ENCODE measurements at places on chromosomes 3 and 15. TPM values are rescaled to one million over a fixed set of nuclear protein-coding genes. Genes with fewer than 3 reads are reported as not detected.

GRCh38 chr3:146342989-146343388 is 92.1 kb upstream of the PLSCR4 start:
- no peak for DNase-seq

DNA sequence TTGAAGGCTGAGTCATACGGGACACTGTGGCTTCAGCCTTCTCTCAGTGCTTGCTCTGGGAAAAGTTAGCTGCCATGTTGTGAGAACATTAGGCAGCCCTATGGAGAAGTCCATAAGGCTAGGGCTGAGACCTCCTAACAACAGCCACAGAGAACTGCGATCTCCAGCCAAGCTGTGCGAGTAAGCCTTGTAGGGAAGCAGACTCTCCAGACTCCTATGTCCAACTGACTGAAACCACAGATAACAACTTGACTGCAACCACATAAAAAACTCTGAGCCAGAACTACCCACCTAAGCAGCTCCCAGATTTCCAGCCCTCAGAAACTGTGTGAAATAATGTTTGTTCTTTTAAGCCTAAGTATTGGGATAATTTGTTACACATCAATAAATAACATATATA is 40.7 kb downstream of the DENND6A start:
- DNase-seq: no peak

DNA sequence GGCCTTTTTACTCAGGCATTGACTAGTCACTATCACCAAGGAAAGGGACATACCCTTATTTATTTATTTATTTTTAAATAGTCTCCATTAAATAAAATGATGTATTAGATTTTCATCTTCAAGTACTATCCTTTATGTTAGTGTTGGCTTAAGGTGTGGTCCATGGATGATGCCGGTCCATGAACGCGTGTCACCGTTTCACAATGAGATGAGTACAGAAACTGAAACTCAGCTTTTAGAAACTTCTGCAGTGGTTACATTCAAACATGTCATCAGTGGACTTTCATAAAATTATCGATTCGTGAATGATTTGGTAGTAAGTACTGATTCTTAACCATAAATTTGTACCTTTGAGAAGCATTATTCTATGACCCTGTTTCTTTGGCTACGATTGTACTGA is 166.6 kb downstream of the SATB1 start:
- no peak for DNase-seq

GRCh38 chr3:191401775-191402357 is 59.1 kb upstream of the PYDC2 start:
- peak; percentile 38 for DNase-seq

GRCh38 chr3:52557011-52557960 is 20.9 kb downstream of the UQCC5 start:
- no peak for DNase-seq

DNA sequence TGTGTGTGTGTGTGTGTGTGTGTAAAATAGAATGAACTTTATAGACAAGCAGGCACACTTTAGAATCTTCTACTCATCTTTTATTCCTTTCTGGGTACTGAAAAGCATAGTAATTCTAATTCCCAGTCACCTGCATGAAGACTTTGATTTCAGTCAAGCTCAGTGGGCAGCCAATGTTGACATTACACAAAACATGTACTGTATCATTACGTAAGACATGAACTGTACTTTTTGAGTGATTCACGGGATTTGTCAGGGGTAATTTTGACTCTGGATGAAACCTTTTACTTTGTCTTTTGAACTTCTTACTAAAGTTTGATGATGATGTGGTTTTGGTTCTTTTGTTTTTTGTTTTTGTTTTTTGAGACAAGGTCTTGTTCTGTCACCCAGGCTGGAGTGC is 38.8 kb downstream of the PTPRG start:
- DNase-seq: no peak

GRCh38 chr3:122103821-122104514 is 48.8 kb downstream of the CD86 start:
- no peak for DNase-seq

DNA sequence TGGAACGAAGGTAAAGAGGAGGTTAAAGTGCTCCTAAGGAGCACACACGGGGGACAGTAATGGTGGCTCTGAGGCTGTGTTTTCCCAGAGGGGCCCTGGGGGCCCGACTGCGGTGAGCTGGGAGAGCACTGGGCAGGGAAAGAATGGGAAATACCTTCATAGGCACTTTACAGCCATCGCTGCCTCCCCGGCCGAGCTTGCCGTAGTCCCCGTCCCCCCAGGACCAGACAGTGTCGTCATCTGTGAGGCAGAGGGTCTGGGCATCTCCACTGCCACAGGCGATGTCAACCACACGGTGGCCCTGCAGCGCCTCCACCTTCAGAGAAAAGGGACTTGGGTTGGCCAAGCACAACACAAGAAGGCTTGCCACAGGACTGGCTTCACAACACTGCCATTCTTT is 32.8 kb upstream of the OCA2 start:
- DNase-seq: no peak

DNA sequence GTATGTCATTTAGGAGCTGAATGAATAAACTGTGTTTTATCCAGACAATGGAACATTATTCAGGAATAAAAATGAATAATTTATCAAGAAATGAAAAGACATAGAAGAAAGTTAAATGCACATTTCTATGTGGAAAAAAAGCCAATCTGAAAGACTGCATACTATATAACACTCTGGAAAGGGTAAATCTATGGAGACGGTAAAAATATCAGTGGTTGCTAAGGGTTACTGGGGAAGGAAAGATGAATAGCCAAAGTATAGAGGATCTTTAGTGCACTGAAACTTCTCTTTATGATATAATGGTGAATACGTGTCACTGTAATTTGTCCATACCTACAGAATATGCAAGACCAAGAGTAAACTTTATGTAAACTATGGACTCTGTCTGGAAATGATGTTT is 46.0 kb upstream of the PEX5L start:
- no peak for DNase-seq

DNA sequence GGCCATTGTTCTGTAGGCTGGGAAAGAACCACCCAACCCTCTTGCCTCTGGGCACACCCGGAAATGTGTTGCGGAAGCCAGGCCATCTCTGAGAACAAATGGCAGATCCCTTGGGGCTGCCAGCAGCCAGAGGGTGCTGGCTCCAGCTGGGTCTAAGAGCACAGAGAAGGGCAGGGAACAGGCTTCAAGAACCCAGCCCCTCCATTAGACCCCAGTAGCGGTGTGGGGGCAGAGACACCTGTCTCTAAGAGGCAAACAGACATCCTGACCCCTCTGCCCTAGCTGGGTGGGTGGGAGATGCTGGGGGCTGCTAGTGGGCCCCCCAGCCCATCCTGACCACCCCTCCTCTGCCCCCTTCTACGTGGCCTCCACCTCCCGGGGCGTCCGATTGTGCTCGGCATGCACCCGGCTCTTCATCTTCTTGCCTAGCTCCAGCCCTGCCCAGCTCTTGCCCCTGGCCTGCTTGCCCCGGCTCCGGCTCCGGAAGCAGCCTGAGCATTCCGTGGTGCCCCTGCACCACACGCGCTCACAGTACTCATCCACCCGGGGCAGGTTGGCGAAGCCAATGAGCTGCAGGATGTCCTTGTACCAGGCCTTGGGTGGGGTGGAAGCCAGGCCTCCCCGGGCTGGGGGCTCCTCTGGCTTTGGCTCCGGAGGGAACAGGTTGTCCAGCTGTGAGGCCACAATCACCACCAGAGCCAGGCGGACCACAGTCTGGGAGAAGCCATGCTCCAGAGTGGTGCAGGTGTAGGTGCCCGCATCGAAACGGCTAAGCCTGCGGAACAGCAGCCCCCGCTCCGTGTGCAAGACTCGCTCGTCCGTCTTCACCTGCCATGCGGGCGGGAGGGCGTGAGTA is 9.4 kb downstream of the SEMA3G start:
- DNase-seq: peak; percentile 65

DNA sequence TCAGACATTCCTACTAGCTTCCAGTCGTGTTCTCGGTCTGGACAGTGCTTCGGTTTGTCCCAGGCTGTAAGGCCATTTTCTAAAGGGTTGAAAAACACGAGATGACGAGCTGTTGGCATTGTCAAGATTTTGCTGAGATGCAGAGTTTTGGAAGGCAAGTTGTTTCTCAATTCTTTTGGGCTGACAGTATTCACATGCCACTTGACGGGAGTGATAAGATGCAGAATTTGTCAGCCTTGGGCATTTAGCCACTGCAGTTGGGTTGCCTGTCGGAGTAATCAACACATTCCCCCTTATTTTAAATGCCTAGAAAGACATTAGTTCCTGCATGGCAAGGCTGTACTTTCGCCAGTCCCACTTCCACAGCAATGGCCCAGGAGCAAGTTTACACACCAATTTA is 245.2 kb downstream of the NR1D2 start:
- DNase-seq: no peak

DNA sequence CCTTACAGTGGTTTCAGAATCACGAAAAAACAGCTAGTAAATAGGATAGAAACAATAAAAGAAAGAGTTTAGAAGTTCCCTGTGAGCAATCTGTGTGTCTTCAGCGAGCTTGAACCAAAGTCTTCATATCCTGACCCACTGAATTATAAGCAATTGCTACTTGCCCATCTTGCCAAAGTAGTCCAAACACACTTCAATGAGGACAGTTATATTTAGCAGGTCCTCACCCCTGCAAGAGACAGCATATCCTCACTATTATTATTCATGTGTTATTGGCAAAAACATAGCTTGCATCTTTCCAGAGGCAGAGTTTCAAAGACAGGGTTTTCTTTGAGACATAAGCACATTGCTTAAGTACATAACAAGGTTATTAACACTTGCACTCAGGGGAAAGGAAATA is 77.8 kb downstream of the FEZF2 start:
- DNase-seq: no peak

GRCh38 chr3:64082961-64083541 is 59.8 kb upstream of the PSMD6 start:
- DNase-seq: no peak

DNA sequence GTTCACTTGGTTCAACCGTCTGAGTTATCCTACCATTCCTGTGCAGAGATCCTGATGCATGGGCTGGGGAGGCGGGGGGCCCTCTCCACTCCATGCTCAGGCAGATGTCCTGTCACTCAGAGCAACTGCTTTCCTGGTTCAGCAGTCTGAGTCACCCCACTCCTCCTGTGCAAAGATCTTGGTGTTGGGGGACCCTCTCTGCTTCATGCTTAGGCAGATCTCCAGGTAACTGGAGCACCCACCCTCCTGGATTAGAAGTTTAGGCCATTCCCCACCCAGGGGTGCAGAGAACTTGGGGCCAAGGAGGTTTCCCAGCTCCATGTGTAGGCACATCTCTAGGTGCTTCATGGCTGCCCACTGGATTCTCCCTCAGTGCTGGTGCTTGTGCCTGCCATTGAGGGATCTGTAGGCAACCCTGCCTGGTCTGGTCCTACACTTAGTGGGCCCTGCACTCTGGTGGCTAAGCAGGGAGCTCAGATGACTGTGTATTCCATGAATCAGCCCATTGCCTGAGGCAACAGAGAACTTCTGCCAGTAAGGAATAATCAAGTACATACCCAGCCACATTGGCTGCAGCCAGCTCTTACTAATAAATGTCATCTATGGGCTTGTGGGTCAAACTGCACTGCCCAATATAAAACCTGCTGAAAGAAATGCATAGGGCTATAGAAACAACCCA is 465.4 kb upstream of the THBS1 start:
- no peak for DNase-seq

DNA sequence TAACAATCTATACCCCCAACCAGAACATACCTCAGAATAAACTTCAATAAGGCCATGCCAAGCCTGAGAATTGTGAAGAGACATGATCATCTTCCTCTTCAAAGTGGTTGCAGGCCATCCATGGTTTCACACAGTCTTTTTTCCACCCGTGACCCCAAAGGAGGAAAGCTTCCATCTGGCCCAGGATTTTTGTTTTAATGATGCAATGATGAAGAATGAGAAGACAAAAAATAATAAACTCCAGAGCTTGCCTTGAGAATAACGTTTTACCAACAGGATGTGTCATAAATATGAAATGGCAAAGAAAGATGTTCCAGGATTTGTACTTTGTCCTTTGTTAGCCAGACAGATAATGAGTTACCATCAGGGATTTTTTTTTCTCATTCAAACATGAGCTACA is 201.9 kb downstream of the WNT5A start:
- no peak for DNase-seq

- DNase-seq: no peak
These were observed 119.3 kb upstream of the SLC24A5 start for GRCh38 chr15:48001393-48002039.

DNA sequence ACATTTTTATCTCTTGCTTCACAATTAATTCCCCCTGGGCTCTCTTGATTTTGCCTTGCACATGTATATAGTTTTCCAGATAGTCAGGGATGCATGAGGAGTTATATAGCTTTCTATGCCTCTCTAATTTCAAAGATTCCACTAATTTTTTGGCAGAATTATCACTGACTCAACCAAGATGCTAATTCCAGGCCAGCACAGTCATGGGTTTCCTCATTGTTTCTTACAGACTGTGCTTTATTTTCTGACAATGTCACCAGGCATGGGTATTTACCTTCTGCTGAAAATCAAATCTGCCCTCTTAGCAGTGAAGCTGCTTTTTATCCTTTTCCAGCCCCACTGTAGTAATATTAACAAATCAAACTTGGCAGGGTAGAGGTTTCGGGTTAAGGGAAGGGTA is 1520.6 kb upstream of the CADM2 start:
- DNase-seq: no peak

DNA sequence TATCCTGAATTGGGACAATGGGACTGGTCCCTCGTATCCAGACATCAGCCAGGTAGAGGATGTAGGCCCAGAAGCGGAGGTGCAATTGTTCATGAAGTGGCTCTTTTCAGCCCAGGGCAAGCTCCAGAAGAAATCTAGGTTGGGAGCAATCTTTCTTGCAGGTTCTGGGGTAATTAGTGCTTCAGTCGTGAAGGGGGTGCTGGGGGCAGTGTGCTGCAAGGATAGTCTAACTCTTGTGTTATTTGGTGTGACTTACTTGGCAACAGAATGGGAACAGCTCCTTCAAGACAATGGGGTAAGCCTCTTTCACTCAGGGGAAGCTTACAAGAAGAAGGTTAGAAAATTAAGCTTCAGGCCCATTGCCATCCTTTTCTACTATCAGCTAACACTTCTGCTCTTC is 273.0 kb downstream of the DIPK2A start:
- DNase-seq: no peak

- peak; percentile 75 for DNase-seq
These were observed 172.0 kb downstream of the STT3B start for GRCh38 chr3:31704591-31705179.

DNA sequence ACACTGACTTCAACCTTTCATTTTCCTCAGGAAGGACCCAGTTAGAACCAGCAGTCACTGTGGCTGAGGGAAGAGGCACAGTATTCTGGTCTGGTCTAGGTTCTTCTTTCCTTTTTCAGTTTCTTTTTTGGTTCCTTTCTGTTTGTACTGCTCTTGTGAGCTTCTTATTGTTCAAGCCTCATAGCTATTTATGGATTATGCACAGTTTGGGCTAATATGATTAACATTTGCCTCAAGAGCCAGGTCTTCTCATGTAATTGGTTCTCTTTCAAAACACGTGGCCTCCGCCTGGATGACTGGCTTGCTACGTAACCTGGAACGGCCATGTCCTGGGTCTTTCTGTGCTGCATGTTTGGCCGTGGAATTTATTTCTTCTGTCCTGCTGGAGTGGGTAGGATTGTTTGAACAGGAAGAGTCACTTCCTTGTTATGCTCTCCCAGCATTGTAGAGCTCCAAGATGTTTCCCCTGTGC is 43.3 kb downstream of the RBMS3 start:
- peak; percentile 69 for DNase-seq

- DNase-seq: no peak
These were observed 10.9 kb upstream of the FOXB1 start for GRCh38 chr15:59993041-59993750.

RLBP1 gene
- not detected for total RNA-seq

PIGZ gene
- total RNA-seq: 2.7 TPM

OIP5 gene
- 1.1 TPM for total RNA-seq

TIGIT gene
- total RNA-seq: 11.5 TPM

CFAP92 gene
- 1.3 TPM for total RNA-seq

LRRC31 gene
- not detected for total RNA-seq

CYP8B1 gene
- total RNA-seq: not detected

QTRT2 gene
- total RNA-seq: 21.9 TPM
